ENCODE measurements at places on chromosomes 5 and 9. TPM values are rescaled to one million over a fixed set of nuclear protein-coding genes. Genes with fewer than 3 reads are reported as not detected.
A peak's percentile ranks its signal among the peaks of the same experiment; 100 is the strongest.

DNA sequence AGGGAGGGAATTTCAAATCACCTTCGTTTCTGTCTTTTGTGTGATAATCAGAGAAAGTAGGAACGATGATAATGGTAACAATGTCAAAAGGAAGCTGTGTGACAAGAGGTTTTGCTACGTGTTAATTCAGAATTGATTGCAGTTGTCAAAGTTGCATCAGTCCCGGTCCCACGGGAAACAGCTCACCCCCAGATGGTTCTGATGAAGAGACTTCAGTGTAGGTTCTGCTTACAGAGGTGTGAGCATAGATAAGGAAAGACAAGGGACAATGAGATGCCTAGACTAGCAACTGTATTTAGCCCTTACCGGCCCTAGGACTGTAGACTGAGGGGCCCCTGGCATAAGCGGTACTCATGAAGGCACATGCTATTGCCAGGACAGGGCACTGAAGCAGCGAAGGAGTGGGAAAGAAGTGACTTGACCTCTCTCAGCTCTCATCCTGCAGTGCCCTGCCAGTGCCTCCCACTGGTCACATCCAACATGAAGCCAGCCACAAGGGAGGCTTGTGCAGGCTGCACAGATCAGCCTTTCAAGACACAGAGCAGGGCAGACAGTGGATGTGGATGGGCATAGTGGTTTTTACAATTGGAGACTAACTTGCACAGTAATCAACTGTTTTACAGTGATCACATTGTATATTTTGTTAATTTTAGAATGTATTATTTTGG is 21.1 kb downstream of the PDE8B start:
- DNase-seq, result no peak

- DNase-seq, result peak; percentile 83
These were observed 552 bp downstream of the OTULINL start for GRCh38 chr5:14581891-14582796.

DNA sequence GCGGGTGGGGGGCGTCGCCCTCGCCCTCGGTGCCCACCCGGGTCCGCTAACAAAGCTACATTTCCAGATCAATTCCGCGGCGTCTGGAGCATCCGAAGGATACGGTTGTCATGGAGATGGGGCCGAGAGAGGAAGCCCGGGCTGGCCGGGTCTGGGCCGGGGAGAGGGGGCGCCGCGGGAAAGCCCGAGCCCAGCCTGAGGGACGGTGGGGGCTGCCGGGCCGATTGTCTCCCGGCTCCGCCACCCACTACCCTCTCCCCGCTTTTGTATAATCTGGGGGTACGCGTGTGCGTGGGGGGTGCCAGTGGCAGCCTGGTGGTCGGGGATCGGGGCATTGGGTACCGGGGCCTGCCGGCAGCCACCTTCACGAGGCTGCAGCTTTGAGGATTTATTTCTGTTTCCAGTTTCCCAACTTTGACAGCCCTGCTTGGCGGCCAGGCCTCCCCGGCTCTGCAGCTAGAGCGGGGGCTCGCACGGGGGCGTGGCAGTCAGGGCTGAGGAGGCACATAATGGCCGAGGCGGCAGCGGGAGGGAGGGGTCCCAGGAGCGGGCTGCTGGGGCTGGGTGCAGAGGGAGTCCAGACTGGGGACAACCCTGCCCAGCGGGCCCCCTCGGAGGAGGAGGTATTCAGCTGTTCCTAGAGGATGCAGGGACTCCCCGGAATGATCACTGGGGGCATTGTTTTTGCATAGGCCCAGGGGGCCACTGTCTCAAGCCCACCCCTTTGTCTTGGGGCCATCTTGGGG is 626 bp downstream of the PSD2 start:
- no peak for DNase-seq

- no peak for DNase-seq
These were observed 72.3 kb downstream of the SEMA5A start for GRCh38 chr5:9473624-9474023.

- no peak for DNase-seq
These were observed 32.2 kb downstream of the EXD3 start for GRCh38 chr9:137390553-137391410.

Gene CD180
- polyA plus RNA-seq, result not detected

DNA sequence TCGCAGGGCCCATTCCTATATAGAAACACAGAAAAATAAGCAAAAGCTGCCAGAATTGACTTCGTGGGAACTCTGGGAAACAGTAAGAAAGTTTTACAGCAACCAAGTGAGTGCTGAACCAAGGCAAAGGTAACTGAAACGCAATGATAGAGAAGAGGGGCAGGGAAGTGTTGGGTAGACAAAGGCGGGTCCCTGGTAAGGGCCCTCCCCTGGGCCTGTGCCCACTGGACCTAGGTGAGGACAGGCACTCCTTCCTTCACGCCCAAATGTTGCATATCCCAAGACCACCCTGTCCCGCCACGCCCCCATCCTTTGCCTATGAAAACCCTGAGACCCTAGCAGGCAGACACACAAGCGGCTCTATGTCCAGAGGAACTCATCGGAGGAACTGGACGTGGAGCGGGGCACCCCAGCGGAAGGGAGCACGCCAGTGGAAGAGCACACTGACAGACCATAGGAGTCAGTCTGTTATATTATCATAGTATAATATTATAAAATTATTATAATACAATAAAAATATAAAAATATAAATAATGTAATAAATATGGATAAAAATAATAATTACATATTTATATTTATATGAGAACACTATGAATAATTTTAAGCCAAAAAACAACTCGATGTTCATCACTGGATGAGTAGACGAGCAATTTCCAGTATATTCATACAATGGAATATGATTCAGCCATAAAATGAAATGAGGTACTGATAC is 27.9 kb downstream of the CDKN2A start:
- DNase-seq, result no peak

Gene SHC3
- polyA plus RNA-seq, result 1.5 TPM

DNA sequence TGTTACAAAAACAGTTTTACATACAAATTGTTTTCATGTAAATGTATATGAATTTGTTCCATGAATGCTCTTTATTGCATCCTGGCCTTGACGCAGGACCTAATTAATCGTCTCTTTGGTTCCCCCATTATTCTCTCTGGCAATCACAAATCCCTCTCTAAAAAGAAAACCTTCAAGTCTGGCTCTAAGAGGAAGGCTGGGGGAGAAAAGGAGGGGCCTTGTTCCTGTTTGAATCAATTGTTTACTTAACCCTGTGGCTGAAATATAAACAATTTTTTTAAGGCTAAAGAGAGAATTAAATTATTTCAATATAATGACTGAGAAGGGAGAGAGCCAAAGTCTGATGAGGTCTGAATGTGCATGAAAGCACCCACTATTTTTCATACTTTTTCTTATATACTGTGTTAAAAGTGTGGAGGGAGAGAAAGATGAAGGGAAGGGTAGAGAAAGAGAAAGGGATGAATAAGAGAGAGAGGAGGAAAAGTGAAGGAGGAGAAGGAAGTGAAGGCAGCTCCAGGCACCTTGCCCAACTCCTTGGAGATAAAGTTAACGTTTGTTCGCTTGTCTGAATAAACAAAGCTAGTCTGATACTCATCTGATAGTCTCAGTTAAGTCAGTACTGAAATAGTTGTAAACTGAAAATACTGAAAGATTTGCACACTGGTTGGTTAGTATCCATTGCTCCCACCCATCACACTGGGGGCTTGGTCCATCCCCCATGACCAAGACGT is 116.4 kb upstream of the SPDL1 start:
- no peak for DNase-seq

DNA sequence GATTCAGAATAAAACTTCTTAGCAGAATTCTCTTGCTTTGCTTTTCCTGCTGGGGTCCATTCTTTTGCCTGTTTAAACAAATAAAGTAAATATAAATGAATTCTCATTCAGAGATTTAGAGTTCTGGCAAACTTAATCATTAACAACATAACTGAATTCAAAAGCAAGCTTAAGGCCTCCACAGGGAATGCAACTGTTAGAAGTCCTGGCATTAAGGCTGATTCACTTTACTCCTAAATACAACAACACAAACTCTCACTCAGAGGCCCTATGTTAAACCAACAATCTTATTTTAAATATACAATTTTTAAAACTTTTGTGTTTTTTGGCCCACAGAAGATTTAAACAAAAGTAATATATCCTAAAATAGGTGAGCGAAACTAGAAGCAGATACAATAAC is 178.3 kb downstream of the AP3B1 start:
- DNase-seq, result no peak

DNA sequence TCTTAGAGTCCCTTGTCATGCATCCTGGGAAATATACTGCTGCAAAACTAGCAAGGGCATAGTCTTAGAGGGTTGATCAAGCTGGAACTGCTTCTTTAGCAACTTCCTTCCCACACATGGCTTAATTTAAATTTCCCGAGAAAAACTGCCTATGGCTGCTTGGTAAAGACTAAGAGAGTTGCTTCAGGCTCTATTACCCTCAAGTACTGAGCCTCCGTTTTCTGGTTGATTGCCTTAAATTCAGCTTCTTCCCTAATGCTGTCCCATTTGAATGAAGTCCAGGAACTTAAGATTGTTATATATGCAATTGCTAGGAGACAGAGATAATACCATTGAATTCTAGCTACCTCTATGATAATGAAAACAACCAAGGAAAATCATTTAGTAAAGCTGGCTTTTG is 385.7 kb upstream of the CYLC2 start:
- DNase-seq, result no peak

Gene MARCOL
- polyA plus RNA-seq, result not detected

Gene IL3
- polyA plus RNA-seq, result not detected

GRCh38 chr5:80034962-80035821 is at the start of gene THBS4:
Gene THBS4, plus strand, starts transcription at chr5:80035348. Its CDS starts 190 bp downstream, at chr5:80035538.
- DNase-seq, result peak; percentile 18

DNA sequence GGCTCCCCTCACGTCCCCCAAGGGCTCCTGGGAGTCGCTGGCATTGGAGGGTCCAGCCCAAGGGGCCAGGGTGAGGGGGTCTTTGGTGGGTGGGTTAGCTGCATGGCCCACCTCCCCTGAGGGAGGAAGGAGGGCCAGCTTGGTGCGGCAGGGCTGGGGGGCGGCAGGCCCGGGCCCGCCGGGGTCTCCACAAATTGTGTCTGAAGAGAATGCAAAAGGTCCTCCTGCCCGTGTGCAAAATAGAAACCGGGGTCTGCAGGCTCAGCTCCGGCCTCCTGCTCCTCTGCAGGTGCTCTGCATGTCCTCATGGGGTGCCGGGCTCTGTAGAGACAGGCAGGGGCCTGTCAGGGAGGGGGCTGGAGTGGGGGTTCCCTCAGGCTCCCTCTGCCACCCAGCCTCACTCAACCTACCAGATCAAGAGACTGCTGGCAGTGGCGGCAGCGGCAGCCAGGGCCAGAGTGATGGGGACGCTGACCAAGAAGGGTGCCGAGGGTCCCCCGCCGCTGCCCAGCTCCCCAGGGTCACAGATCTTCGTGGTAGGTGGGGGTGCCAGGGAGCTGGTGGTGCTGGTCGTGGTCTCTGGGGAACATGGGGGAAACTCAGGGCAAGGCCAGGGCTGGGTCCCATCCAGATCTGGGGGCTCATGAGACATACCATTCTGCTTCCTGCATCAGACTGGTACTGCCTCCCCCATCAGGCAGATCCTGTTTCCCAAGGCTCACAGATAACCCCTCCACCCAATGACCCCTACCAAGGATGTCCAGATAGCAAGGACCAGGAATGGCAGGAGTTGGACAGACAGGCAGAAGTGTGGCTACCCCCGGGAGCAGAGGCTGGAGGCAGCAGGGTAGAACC is 29.2 kb upstream of the ENHO start:
- DNase-seq, result no peak

GRCh38 chr5:157269761-157270272 is 3.9 kb downstream of the CYFIP2 start:
- DNase-seq, result no peak

DNA sequence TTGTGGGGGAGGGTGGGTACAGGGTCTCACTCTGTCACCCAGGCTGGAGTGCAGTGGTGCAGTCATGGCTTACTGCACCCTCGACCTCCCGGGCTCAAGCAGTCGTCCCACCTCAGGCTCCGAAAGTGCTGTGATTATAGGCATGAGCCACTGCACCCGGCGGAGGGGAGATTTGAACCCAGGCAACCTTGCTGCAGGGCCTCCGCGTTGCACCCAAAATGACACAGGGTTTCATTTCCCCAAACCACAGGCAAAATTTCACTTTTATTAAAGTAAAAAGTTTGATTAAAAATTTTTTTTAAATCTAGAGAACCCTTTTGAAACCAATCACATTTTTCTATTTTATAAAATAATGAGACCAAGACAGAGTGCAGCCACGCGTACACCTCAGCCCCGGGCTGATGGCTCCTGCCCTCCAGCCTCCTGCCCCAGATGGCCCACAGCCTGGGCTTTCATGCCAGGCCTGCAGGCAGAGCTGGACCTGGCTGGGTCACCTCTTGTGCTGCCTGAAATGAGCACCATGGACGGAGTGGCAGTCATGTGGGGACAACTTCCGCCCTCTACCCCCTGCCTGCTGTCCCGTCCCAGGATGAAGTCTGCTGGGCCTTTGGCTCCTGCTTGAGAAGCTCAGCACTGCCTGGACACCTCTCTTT is 30.5 kb downstream of the USP20 start:
- no peak for DNase-seq

DNA sequence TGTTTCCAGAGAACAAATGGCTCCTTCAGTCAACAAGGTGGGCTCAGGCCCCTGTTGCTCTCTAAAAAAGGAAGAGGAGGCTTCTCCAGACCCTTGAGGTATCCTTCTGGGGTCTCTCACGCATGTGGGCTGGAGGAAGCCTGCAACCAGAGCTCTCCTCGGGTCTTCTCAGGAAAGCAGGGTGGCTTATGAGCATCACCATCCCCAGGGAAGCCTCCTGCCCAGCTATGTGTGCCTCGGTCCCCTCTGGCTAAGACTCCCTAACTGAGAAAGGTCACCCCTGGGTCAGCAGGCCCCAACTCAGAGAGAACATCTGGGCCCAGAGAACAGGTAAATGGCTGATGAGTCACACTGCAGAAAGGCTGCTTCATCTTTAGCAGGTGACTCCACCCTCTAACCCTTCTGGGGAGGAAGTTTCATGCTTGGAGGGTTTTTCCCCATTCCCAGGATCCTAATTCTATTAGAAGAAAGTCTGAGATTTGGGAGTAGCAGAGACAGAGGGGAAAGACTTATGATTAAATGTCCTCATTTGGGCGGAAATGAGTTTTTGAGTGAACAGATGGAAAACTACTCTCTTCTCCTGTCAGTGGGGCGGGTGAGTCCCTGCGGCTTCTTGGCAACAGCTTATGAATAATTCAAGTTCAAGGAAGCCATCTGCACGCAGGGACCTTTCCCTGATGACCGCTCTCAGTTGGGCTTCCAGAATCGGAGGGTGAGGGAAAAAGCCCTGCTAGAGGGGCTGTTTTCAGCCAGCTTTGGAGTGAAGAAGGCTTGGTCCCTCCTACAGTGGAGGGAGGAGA is 41.9 kb downstream of the TGFBI start:
- DNase-seq, result no peak

- no peak for DNase-seq
These were observed 19.4 kb downstream of the CCDC171 start for GRCh38 chr9:15572200-15572770.

GRCh38 chr5:117201001-117201400 is 626.4 kb upstream of the SEMA6A start:
- DNase-seq, result peak; percentile 31

GRCh38 chr5:322942-323879 is 1.7 kb downstream of the AHRR start:
- no peak for DNase-seq

GRCh38 chr5:1728846-1729245 is 70.8 kb downstream of the MRPL36 start:
- no peak for DNase-seq
